Neural crest cell (in vitro differentiated cells): ENCODE measurements at places on chromosomes 1 and 21. TPM values are rescaled to one million over a fixed set of nuclear protein-coding genes. Genes with fewer than 3 reads are reported as not detected.
A peak's percentile ranks its signal among the peaks of the same experiment; 100 is the strongest.

- H3K4me1 ChIP-seq = peaks cover 4% of the 10 kb centered on the region
- no peaks in the 10 kb centered on the region for H3K36me3 ChIP-seq
- no peak overlapping the region for H3K27ac ChIP-seq
- H3K4me3 ChIP-seq = no peak overlapping the region
These were observed 8.7 kb downstream of the TNFRSF14 start for GRCh38 chr1:2564815-2565374.

The FCMR gene
- not detected in 2 replicates for total RNA-seq

The AMY1C gene
- not detected in 2 replicates for total RNA-seq

DNA sequence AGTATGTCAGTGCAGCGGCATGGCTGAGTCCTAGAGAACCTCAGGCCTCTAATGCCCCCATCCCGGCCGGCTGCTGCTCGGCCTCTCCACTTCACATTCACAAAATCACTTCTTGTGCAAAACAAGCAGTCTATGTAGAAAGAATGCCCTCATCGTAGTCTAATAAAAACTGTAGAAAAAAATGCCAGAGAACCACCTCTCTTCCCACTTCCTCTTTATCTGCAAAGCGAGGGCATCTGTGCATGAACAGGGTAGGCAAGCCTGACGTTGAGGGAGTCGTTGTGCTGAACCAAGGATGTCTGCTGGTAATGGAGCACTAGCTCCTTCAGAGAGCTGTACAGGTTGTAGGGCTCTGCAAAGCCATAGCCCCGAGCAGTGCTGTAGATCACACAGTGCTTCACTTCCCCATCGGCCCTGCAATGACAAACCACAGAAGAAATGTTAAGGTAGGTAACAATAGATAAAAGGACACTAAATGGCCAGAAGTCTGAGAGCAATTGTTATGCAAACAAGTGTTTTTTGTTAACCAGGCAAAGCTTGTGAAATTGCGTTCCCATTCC, 88.9 kb downstream of the PIK3R3 start:
- peaks cover 8% of the 10 kb centered on the region for H3K36me3 ChIP-seq
- peaks cover 14% of the 10 kb centered on the region for H3K4me1 ChIP-seq
- peak overlapping the region; percentile 3 for H3K4me3 ChIP-seq
- H3K27ac ChIP-seq = no peak overlapping the region
- DNase-seq = no peak

DNA sequence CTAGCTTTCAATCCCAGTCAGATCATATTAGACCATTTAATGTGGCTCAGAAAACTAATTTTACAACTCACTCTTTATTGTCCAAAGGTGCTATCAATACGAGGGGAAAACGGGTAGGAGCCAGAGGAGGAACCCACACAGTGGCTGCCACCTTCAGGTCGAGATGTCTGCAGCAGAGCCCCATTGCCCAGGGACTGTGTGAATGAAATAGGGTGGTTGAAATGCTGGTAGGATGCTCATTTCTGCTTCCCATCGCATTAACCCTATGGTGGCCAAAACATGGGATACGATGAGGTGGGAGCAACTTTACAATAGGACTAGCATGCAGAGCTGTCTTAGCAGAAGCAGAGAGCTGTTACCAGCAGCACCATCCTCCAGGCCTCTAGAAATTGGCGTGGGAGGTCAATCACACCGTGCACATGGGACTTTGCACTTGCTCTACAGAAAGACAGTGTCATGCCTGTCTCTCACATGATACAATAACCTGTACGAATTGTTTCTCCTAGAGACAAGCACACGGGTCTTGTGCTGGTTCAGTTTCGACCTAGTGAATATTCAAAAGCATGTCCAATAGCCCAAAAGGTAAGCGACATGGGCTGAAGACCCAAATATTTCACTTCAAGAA, 69.5 kb upstream of the DESI2 start:
- H3K27me3 ChIP-seq = no peaks in the 10 kb centered on the region
- no peak for DNase-seq
- no peak overlapping the region for H3K4me3 ChIP-seq
- H3K36me3 ChIP-seq = no peaks in the 10 kb centered on the region
- H3K4me1 ChIP-seq = no peaks in the 10 kb centered on the region

- H3K36me3 ChIP-seq = peaks cover 6% of the 10 kb centered on the region
- H3K4me3 ChIP-seq = peak overlapping the region; percentile 98
- no peak for DNase-seq
- peaks cover 3% of the 10 kb centered on the region for H3K27me3 ChIP-seq
These were observed 880 bp upstream of the MTF2 start for GRCh38 chr1:93078203-93078602.

GRCh38 chr21:29085106-29085752, 11.8 kb upstream of the CCT8 start:
- H3K4me1 ChIP-seq = peaks cover 5% of the 10 kb centered on the region
- no peak overlapping the region for H3K4me3 ChIP-seq
- no peaks in the 10 kb centered on the region for H3K36me3 ChIP-seq

- peaks cover 58% of the 10 kb centered on the region for H3K4me1 ChIP-seq
- H3K4me3 ChIP-seq = no peak overlapping the region
- no peak for DNase-seq
- H3K36me3 ChIP-seq = no peaks in the 10 kb centered on the region
These were observed 138.8 kb upstream of the TNR start for GRCh38 chr1:175882192-175882591.

GRCh38 chr1:113125517-113125916, 52.5 kb downstream of the LRIG2 start:
- H3K27ac ChIP-seq = no peak overlapping the region
- peaks cover 18% of the 10 kb centered on the region for H3K36me3 ChIP-seq
- H3K4me1 ChIP-seq = no peaks in the 10 kb centered on the region

DNA sequence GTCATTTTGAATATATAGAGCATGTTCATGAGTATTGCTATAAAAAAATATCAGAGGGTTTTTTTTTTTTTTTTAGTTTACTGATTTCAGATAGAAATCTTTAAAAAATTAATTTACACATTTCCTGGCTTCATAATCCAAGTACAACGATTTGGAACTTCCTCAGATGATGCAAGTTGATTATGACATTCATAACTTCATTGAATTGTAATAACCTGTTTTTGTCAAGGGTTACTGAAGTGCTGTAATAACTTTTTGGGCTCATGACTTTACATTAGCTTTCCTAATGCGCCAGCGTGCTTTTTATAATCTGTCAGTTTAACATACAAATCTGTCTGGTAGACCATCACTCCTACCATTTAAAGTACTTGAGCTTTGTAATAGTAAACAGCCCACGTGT, 81.3 kb downstream of the SASS6 start:
- no peak for DNase-seq
- no peaks in the 10 kb centered on the region for H3K27me3 ChIP-seq
- no peak overlapping the region for H3K27ac ChIP-seq
- peaks cover 31% of the 10 kb centered on the region for H3K4me1 ChIP-seq
- H3K36me3 ChIP-seq = peaks cover 3% of the 10 kb centered on the region

DNA sequence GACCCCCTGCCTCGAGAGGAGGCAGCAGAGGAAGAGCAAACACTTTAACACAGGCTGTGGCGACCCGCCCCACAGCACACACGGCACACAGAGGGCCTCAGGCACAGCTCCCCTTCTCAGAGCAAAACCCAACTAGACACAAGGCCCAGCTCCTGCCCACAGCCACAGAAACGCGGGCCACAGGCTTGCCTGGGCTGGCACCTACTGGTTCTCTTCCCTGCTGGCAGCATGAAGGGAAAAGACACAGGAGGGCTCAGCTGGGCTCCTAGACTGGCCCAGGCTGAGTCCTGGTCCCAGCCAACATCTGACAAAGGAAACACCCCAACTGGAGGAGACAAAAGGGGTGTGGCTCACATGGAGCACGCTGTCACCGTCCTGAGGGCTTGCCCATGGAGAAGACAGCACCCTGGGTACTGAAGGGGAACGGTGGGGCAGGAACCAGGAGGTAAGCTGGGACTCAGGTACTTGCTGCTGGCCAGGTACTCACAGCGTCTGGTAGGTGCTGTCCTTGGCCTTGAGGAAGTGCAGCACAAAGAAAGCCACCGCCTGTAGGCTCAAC, 3.5 kb downstream of the CD164L2 start:
- H3K36me3 ChIP-seq = no peaks in the 10 kb centered on the region
- H3K4me3 ChIP-seq = no peak overlapping the region
- H3K4me1 ChIP-seq = no peaks in the 10 kb centered on the region
- no peak for DNase-seq
- H3K27ac ChIP-seq = no peak overlapping the region
